Stimulated activated effector memory CD8-positive, alpha-beta T cell treated with anti-CD3 and anti-CD28 coated beads, Interleukin-12 subunit alpha, Interleukin-12 subunit beta, amount 100 ng/mL, for 72 hours (primary cell): ENCODE measurements at places on chromosomes 7 and 10.

DNA sequence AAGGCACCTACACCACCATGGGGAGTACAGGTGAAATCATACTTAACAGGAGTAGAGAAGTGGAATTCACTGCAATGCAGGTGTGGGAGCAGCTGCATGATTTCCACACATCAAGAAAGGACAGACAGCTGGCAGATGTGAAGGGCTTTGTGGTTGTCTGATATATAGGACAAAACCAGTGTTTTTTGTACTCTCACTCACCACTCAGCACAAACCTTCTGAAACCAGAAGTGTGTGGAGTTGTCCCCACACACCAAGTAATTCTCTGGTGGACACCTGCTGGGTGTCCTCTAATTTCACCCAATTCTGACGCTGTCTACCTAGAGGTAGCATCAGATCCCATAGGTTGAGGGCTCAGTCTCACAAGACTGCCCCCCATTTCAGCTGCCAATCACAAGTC is 327.7 kb upstream of the KMT2E start:
- DNase-seq = no peak

DNA sequence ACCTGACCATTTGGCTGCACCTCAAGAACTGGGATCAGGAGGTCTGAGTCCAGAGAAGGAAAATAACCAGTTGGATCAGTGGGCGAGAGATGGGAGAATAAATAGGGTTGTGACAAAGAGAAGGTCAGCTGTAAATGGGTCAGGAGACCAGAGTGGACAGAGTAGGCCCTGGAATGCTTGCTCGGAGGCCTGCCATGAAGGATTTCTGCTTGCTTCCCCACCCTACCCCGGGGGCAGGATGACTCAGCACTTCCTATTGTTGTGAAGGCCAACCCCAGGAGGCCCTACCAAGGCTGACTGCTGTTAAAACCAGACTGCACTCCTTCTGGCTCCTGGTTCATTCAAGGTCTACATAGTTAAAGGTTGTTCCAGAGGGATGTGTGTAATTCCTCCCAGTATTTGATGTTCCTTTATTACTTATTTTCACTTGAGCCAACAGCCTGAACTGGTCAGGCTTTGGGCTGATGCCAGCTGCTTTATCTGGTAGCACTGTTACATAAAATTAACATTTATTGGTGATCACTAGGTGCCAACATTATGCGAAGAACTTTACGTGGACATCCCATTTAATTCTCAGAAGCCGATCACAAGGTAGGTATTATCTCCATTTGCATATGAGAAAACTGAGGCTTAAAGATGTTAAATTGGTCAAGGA is 27.3 kb upstream of the IFRD1 start:
- DNase-seq = no peak

GRCh38 chr10:52256832-52257691 is 57.0 kb upstream of the DKK1 start:
- no peak for DNase-seq

DNA sequence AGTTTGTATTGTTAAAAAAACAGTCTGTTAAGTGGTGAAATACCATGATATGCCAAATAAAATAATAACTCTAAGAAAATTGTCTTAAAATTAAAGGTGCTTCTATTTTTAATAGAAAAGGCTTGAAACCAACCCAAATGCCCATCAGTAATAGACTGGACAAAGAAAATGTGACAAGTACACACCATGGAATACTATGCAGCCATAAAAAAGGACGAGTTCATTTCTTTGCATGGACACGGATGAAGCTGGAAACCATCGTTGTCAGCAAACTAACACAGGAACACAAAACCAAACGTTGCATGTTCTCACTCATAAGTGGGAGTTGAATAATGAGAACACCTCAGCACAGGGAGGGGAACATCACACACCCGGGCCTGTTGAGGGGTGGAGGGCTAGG is 7.1 kb downstream of the CNTNAP2 start:
- DNase-seq = no peak

DNA sequence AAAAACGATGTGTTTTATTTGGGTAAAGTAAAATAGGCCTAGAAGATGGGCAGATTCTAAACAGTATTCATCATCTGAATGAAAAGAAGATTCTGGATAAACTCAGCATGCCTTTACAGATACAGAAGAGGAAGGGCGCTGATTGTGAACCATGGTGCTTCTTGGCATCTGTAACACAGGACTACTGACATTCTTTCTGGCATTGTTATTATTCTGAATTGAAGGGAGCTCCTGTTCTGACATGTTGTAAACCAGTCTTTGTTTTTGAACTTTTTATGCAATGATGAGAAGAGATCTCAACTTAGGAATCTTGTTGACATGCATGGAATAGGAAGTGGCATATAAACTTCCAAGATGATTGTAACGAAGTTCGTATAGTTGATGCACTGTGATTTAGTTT is 13.5 kb downstream of the RPA3 start:
- no peak for DNase-seq

GRCh38 chr7:18353339-18353738 is 142.2 kb upstream of the HDAC9 start:
- DNase-seq = no peak

- DNase-seq = no peak
Measured at GRCh38 chr10:11478807-11479206, 132.6 kb downstream of the USP6NL start.

DNA sequence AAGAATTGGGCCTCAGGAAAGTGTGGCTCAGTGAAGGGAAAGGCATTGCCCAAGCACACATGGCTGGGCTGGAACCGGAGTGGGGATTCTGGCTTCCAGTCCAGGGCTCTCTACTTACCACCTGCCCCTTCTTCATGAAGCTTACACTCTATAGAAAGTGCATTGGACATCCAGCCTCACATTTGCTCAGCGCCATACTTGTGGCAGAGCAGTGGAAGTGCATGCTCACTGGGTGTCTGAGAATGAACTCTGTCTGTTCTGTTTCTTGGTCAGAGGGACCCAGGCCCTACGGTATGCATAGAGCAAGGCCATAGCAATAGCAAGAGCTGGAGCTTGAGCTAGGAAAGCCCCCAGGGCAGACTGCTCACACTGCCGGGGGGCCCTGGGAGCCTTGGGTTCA is 1253.5 kb downstream of the TYW1 start:
- DNase-seq = no peak

- DNase-seq = no peak
Measured at GRCh38 chr10:8229153-8229552, 174.7 kb downstream of the GATA3 start.

DNA sequence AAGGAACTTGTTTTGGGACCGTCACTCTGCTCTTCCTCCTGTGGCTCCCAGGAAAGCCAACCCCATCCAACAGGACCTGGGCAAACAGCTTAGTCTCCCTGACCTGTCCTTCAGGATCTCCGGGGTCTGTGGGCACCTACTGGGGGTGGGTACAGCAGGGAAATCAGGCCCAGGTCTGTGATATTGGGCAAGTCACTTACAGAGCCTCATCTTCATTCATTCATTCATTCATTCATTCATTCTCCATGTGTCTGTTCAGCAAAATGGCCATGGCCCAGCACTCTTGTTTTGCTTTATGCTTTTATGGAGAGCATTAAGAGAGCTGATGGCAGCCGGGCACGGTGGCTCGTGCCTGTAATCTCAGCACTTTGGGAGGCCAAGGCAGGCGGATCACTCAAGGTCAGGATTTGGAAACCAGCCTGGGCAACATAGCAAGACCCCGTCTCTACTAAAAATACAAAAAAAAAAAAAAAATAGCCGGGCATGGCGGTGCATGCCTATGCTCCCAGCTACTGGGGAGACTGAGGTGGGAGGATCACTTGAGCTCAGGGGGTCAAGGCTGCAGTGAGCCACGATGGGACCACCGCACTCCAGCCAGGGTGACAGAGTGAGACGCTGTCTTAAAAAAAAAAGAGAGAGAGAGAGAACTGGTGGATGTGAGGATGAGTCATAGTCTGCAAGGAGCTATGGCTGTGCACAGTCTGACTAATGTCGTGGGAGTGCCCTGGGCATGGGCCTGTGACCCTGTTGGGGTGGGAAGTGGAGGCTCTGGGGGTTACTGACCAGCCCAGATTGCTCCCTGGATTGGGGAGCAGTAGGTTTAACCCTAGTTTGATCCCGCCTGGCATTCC is 54.3 kb downstream of the CLIP2 start:
- DNase-seq = no peak

DNA sequence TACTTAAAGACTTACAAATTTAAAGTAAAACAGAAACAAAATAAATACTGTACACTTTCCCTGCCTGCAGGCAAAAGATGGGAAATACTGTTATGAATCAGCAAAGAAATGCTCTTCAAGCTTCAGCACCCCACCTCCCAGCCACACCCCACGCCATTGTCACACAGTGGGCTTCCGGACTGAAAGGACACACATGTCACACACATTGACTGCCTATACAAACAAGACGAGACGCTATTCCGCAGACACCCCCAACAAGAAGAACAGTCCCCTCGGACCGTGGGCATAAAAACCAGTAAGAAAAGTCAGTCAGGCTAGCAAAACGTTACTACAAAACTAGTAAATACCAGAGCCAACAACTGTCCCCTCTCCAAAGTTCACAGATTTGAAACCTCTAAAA is 22.2 kb upstream of the PARP12 start:
- DNase-seq = peak; percentile 77

GRCh38 chr7:127413326-127413725 is 20.8 kb upstream of the ZNF800 start:
- DNase-seq = no peak

- no peak for DNase-seq
Measured at GRCh38 chr7:74063223-74063641, 20.4 kb upstream of the LIMK1 start.

GRCh38 chr10:80090121-80090520 is 11.7 kb downstream of the TMEM254 start:
- DNase-seq = no peak

DNA sequence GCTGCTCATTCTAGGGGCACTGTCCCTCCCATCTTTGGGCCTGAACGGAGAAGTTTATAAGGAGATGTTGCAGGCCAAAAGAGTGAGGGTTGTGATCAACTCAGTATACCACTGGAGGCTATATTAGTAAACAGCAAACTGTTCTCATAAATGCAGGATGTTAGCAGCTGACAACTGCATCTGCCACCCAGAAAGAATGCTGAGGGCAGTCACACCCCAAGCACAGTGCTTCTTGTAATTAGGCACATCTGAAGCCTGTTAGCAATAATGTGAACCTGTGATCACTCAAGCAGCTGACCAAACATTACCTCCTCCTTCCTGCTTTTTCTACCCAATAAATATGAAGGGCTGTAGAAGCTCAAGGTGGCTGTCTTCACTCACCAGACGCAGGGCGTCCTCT is 38.4 kb upstream of the ZNF138 start:
- DNase-seq = no peak

DNA sequence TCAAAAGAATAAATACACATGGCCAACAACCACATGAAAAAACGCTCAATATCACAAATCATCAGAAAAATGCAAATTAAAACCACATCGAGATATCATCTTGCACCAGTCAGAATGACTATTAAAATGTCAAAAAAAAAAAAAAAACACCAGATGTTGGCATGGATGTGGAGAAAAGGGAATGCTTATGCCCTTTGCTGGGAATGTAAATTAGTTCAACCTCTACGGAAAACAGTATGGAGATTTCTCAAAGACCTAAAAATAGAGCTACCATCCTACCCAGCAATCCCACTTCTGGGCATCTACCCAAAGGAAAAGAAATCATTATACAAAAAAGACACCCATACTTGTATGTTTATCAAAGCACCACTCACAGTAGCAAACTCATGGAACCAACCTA is 45.0 kb upstream of the DIP2C start:
- no peak for DNase-seq

DNA sequence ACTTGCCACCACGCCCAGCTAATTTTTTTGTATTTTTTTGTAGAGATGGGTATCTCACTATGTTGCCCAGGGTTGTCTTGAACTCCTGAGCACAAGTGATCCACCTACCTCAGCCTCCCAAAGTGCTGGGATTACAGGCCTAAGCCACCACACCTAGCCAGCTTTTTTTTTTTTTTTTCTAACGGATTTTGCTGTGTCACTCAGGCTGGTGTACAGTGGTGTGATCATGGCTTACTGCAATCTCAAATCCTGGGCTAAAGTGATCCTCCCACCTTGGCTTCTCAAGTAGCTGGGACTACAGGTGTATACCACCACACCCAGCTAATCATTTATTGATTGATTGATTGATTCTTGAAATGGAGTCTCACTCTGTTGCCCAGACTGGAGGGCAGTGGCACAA is 106.0 kb upstream of the TRIM24 start:
- no peak for DNase-seq

GRCh38 chr10:59622320-59623132 is 87.1 kb downstream of the SLC16A9 start:
- peak; percentile 49 for DNase-seq

DNA sequence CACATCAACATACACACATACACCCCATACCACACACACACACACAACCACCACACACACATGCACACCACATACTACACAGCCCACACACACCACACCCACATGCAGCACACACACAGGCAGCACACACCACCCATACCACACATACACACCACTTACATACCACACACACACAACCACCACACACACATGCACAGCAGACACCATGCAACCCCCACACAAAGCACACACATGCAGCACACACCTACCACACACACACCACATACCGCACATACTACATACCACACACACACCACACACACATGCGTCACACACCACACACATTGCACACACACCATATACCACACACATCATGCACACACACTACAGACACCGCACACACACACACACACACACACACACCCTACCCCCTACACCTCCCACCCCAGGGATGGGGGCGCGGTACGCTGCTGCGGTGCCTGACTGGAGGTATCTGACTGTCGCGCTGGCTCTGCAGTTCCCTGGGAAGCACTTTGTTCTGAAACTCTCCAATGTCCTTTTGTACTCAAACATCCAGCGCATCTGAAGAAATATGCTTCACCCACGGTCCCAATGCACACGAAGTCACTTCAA is 5.4 kb upstream of the TRPV6 start:
- no peak for DNase-seq

GRCh38 chr10:16521311-16522016 is at the start of gene C1QL3:
Gene C1QL3, minus strand, starts transcription at chr10:16521879. Its CDS starts 814 bp downstream, at chr10:16521065.
- peak; percentile 60 for DNase-seq

GRCh38 chr10:51301644-51302043 is 227.4 kb downstream of the PRKG1 start:
- DNase-seq = no peak

DNA sequence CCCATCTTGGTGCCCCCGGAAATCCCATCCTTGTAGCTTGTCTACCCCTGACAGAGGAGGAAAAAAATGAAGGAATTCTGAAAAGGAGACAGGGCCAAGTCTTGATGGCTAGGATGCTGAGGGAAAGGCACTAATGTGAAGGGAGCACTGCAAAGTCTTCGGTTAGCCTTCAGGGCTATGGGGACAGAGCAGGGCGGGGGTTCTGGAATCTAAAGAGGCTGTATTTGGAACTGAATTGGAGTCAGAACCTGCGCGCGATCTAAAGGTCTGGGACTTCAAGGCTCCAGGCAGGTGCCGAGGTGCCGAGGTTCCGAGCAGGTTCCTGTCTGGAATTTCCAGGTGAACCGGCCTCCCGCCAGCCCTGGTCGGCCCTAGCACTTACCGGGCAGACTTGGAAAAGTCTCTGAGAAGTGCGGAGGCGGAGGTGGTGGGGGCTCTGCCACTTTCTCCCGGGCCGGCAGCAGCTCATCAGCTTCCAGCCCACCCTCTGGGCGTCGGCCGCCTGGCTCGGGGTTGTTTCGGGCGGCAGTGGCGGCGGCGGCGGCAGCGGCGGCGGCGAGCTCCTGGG is 781 bp downstream of the GBX1 start:
- no peak for DNase-seq

GRCh38 chr7:147999962-148000361 is 590.6 kb upstream of the C7orf33 start:
- no peak for DNase-seq

- no peak for DNase-seq
Measured at GRCh38 chr10:11876805-11877590, 53.8 kb downstream of the PROSER2 start.
